ENCODE measurements at places on chromosomes 2 and 18. TPM values are rescaled to one million over a fixed set of nuclear protein-coding genes. Genes with fewer than 3 reads are reported as not detected.

IL1RL2 gene
- 0.28 TPM for total RNA-seq

SNTG2 gene
- total RNA-seq: 0.56 TPM

MSTN gene
- not detected for total RNA-seq

LYG1 gene
- total RNA-seq: not detected

DSG2 gene
- 1.7 TPM for total RNA-seq

MALL gene
- 1.6 TPM for total RNA-seq

CCBE1 gene
- 93.9 TPM for total RNA-seq

OR6B2 gene
- total RNA-seq: not detected

M1AP gene
- not detected for total RNA-seq

MOGAT1 gene
- not detected for total RNA-seq

CCDC142 gene
- 8.4 TPM for total RNA-seq

SIX3 gene
- total RNA-seq: not detected

GTF2A1L gene
- total RNA-seq: not detected

ING5 gene
- total RNA-seq: 38.9 TPM

OSBPL1A gene
- total RNA-seq: 50.3 TPM

CFAP221 gene
- total RNA-seq: not detected

INPP5D gene
- under 0.01 TPM for total RNA-seq

CYP27A1 gene
- total RNA-seq: 5.2 TPM

ONECUT2 gene
- under 0.01 TPM for total RNA-seq

POTEI gene
- total RNA-seq: not detected

RAB6C gene
- not detected for total RNA-seq

WDR35 gene
- 8.1 TPM for total RNA-seq

KATNAL2 gene
- 1.4 TPM for total RNA-seq

HSBP1L1 gene
- 8.6 TPM for total RNA-seq

NFATC1 gene
- total RNA-seq: 0.36 TPM

KLHL41 gene
- total RNA-seq: 0.28 TPM

B3GNT7 gene
- under 0.01 TPM for total RNA-seq

HJURP gene
- 22.6 TPM for total RNA-seq

SLC23A3 gene
- 0.18 TPM for total RNA-seq

DSC3 gene
- under 0.01 TPM for total RNA-seq

MAP3K19 gene
- not detected for total RNA-seq

MREG gene
- 1.8 TPM for total RNA-seq

All from IMR-90 (cell line).